ENCODE measurements at places on chromosomes 12 and 14. TPM values are rescaled to one million over a fixed set of nuclear protein-coding genes. Genes with fewer than 3 reads are reported as not detected.
A peak's percentile ranks its signal among the peaks of the same experiment; 100 is the strongest.

- no peaks in the 10 kb centered on the region for H3K27me3 ChIP-seq
- DNase-seq: no peak
- H3K4me3 ChIP-seq: no peak overlapping the region
- H3K27ac ChIP-seq: peak overlapping the region; percentile 10
These were observed 53.4 kb upstream of the MMP17 start for GRCh38 chr12:131774576-131775391.

GRCh38 chr12:122876731-122877130 lies 19.2 kb downstream of the VPS37B start:
- H3K27me3 ChIP-seq: no peaks in the 10 kb centered on the region
- no peaks in the 10 kb centered on the region for H3K36me3 ChIP-seq
- H3K4me3 ChIP-seq: no peak overlapping the region
- no peak for DNase-seq

DNA sequence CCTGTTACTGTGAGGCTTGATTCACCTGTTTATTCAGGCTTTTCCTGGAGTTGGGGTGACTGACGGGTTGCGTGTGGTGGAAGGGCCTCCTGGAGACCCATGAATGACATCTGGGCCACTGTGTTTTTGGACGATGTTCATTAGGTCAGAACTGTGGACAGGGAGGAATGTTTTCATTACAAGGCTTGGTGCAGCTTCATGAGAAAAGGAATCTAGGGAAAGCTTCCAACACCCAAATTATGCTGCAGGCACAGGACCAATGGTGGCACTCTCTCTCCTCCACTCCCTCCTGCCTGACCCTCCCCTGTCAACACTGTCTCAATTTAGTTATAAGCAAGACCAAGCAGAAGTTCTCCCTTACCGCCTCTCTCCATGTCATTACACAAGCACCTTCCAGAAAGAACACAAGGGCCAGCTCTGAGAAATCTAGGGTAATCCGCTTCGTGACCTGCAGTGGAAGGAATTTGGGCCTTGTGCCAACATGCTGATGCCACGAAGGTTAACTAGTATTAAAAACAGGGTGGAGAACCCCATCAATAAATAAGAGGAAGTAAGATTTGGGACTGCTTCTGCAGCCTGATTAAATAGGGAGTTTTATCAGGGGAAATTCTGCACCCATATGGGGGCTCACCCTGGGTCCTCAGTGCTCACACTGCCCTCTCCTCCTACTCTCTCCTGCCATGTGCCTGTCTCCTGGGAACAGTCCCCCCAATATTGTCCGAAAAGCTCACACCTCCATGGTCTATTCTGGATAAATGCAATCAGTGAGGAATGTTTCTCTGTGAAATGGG lies 200.3 kb downstream of the KTN1 start:
- H3K36me3 ChIP-seq: no peaks in the 10 kb centered on the region
- H3K4me1 ChIP-seq: peaks cover 19% of the 10 kb centered on the region
- peak overlapping the region; percentile 69 for H3K27ac ChIP-seq
- no peaks in the 10 kb centered on the region for H3K27me3 ChIP-seq
- DNase-seq: no peak

- H3K4me3 ChIP-seq: no peak overlapping the region
- DNase-seq: no peak
- H3K4me1 ChIP-seq: peaks cover 1% of the 10 kb centered on the region
- no peaks in the 10 kb centered on the region for H3K36me3 ChIP-seq
- H3K27me3 ChIP-seq: no peaks in the 10 kb centered on the region
- H3K27ac ChIP-seq: no peak overlapping the region
These were observed 9.1 kb downstream of the PTCSC3 start for GRCh38 chr14:36167431-36167830.

- DNase-seq: no peak
- H3K36me3 ChIP-seq: no peaks in the 10 kb centered on the region
- no peaks in the 10 kb centered on the region for H3K4me1 ChIP-seq
- no peak overlapping the region for H3K4me3 ChIP-seq
- no peaks in the 10 kb centered on the region for H3K27me3 ChIP-seq
- peak overlapping the region; percentile 51 for H3K27ac ChIP-seq
These were observed 33.1 kb downstream of the RERG start for GRCh38 chr12:15188127-15188526.

DNA sequence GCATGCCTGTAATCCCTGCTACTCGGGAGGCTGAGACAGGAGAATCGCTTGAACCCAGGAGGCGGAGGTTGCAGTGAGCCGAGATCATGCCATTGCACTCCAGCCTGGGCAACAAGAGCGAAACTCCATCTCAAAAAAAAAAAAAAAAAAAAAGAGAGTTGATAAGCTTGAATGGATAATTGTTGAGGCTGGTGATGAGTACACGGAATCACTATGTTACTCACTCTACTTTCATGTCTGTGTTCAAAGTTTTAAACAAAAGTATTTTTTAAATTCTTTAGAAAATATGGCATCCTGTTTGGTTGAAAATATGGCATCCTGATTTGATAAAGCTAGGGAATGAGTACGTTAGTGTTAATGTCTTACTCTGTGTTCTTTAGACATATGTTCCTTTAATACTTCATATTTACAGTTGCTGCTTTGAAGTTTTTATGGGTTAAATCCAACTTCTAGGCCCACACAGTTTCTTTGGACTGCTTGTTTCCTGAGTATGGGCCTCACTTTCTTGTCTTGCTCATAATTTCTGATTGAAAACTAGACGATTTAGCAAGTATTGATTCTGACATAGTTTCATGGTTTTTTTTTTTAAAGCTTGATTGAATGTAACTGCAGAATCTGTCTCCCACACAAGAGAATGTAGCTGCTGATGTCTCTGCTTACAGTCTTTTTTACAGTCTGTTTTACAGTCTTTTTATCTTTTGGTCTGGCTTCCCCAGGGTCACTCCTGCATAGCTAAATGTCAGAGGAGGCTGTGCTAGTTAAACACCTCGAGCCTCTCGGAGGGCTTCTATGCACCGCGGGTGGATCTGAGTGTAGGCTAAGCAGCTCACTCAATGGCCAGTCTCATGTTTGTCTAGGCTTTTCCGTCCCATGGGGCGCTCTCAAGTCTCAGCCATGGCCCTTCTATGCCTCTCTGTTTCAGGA lies 14.1 kb upstream of the FBLN5 start:
- no peaks in the 10 kb centered on the region for H3K36me3 ChIP-seq
- no peak overlapping the region for H3K4me3 ChIP-seq
- H3K4me1 ChIP-seq: no peaks in the 10 kb centered on the region
- H3K27ac ChIP-seq: no peak overlapping the region
- no peaks in the 10 kb centered on the region for H3K27me3 ChIP-seq

- DNase-seq: no peak
- no peak overlapping the region for H3K27ac ChIP-seq
- H3K4me3 ChIP-seq: no peak overlapping the region
- H3K27me3 ChIP-seq: no peaks in the 10 kb centered on the region
- H3K36me3 ChIP-seq: no peaks in the 10 kb centered on the region
- H3K4me1 ChIP-seq: no peaks in the 10 kb centered on the region
These were observed 104.3 kb upstream of the PPFIA2 start for GRCh38 chr12:81863406-81863805.

- no peak for DNase-seq
- no peaks in the 10 kb centered on the region for H3K36me3 ChIP-seq
- no peaks in the 10 kb centered on the region for H3K27me3 ChIP-seq
- H3K4me1 ChIP-seq: peaks cover 23% of the 10 kb centered on the region
- no peak overlapping the region for H3K27ac ChIP-seq
These were observed 43.2 kb upstream of the BMAL2 start for GRCh38 chr12:27289414-27289813.

- H3K27ac ChIP-seq: no peak overlapping the region
- H3K27me3 ChIP-seq: no peaks in the 10 kb centered on the region
- DNase-seq: no peak
- H3K36me3 ChIP-seq: no peaks in the 10 kb centered on the region
- H3K4me3 ChIP-seq: no peak overlapping the region
These were observed 57.8 kb upstream of the METAP2 start for GRCh38 chr12:95416111-95416636.

- H3K27ac ChIP-seq: no peak overlapping the region
- no peaks in the 10 kb centered on the region for H3K4me1 ChIP-seq
- no peak overlapping the region for H3K4me3 ChIP-seq
- no peaks in the 10 kb centered on the region for H3K27me3 ChIP-seq
- no peaks in the 10 kb centered on the region for H3K36me3 ChIP-seq
These were observed 1.4 kb downstream of the SERPINA9 start for GRCh38 chr14:94474581-94475031.

GRCh38 chr14:100413699-100414098 lies 90.6 kb downstream of the SLC25A47 start:
- H3K4me1 ChIP-seq: no peaks in the 10 kb centered on the region
- no peak overlapping the region for H3K27ac ChIP-seq
- no peaks in the 10 kb centered on the region for H3K36me3 ChIP-seq
- H3K27me3 ChIP-seq: no peaks in the 10 kb centered on the region

DNA sequence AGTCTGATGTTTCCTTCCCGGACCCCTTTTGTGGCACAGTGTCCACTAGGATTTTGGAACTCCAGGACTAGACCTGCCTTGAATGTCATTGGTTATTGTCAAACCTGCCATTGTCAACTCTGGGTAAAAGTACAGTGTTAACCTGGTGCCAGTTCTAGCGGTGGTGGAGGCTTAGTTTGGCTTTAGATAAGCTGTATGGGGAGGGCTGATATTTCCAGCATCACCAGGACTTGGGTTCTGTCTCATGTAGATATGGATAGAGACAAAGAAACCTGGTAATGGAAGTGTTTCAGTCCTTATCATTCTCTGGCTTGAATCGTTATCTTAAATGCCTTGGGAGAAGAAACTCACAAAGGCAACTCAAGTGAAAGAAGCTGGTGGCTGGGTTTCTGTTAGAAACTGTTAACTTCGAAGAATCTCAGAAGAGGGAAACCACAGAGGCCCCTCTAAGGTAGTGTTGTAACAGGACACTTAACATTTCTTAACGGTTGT lies 10.6 kb downstream of the CHST11 start:
- no peak for DNase-seq
- H3K27me3 ChIP-seq: no peaks in the 10 kb centered on the region
- H3K36me3 ChIP-seq: no peaks in the 10 kb centered on the region
- H3K4me1 ChIP-seq: peaks cover 16% of the 10 kb centered on the region
- no peak overlapping the region for H3K27ac ChIP-seq

DNA sequence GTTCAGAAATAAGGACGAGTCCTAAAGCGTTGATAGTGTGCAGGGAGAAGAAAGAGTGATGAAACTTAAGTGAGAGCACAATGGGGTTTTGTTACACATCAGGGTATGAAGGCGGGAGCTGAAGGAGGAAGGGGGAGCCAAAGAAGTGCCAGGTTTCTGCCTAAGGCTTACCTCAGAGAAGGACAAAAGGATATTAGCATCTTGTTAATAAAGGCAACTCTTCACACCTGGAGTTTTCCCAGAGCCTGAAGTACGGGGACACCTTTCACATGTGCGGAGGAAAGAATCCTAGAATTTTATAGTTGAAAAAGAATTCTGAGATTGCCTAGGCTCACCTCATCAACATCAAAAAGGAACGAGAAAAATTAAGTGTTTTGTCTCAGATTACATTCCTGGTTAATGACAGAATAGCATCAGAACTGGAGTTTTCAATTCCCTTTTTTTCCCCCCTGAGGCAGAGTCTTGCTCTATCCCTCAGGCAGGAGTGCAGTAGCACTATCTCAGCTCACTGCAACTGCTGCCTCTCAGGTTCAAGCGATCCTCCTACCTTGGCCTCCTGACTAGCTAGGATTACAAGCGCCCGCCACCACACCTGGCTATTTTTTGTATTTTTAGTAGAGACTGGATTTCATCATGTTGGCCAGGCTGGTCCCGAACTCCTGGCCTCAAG lies 2.2 kb upstream of the SAV1 start:
- no peak overlapping the region for H3K4me3 ChIP-seq
- H3K36me3 ChIP-seq: no peaks in the 10 kb centered on the region
- DNase-seq: no peak
- H3K4me1 ChIP-seq: no peaks in the 10 kb centered on the region
- no peaks in the 10 kb centered on the region for H3K27me3 ChIP-seq

DNA sequence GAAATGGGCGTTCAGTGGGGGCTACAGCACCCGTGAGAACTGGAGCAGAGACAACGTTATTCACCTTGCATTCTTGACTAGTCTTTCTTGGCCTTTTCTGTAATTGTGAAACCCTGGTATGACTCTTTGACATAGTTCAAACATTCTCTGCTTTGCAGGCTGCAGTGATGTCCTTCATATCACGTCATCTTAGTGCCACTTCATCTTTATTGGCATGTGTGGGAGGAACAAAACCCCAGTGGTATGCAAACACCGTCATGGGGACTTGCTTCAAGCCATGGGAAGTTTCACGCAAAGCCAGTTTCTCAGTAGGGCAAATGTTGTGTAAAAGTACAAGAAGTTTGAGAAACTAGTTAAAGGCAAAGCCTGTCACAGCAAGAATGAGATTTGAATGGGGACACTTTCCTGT lies 20.2 kb upstream of the DUSP16 start:
- peaks cover 14% of the 10 kb centered on the region for H3K4me1 ChIP-seq
- peak overlapping the region; percentile 56 for H3K27ac ChIP-seq
- no peak overlapping the region for H3K4me3 ChIP-seq
- no peaks in the 10 kb centered on the region for H3K36me3 ChIP-seq

- no peaks in the 10 kb centered on the region for H3K27me3 ChIP-seq
- no peak for DNase-seq
- no peak overlapping the region for H3K4me3 ChIP-seq
- H3K4me1 ChIP-seq: peaks cover 15% of the 10 kb centered on the region
These were observed 53.2 kb downstream of the TESC start for GRCh38 chr12:117046011-117046369.

DNA sequence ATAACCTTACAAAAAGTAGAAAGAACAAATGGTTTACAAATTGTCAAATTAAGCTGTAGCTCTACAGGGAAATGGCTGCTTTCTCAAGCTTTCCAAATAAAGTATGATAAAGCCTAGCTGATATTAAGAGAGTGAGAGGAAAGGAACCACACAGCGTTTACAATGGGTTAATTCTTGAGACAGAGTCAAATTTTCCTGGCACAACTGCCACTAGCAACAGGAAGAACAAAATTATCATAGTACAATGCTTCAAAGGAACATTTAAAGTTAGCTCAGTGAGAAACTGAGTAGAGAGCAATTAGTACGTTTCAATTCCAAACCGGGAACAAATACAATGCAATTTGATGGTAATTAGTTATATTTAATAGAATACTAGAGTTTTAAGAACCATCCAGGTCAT lies 116.0 kb downstream of the PPP1R12A start:
- H3K36me3 ChIP-seq: no peaks in the 10 kb centered on the region
- H3K27ac ChIP-seq: peak overlapping the region; percentile 45
- DNase-seq: no peak
- H3K4me3 ChIP-seq: no peak overlapping the region
- no peaks in the 10 kb centered on the region for H3K4me1 ChIP-seq
- H3K27me3 ChIP-seq: no peaks in the 10 kb centered on the region

DNA sequence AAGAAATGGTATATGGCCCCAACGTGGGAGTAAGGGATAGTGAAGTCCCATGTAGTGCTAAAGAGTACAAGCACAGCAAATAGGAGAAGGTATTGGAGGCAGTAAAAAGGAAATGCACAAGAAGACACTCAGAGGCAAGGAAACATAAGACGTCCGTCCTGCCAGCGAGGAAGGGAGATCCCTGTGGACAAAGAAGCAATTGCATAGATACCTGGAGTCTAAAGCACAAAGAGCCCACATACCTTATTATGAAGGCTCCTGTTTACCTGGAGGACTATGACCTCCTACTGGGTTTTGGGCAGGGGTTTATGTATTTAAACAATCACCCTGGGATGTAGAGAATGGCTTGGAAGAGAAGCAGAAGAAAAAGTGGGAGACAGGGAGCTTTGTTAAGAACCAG lies 341.2 kb upstream of the DCN start:
- no peaks in the 10 kb centered on the region for H3K4me1 ChIP-seq
- DNase-seq: no peak
- no peak overlapping the region for H3K27ac ChIP-seq
- H3K36me3 ChIP-seq: no peaks in the 10 kb centered on the region
- no peak overlapping the region for H3K4me3 ChIP-seq

The B4GALNT1 gene
- 0.19 TPM for total RNA-seq

The MGP gene
- total RNA-seq: 108 TPM

The TAOK3 gene
- total RNA-seq: 25.2 TPM

The GARIN6 gene
- not detected for total RNA-seq

The C12orf56 gene
- 1.6 TPM for total RNA-seq

The MYO1H gene
- 0.62 TPM for total RNA-seq

The GLS2 gene
- 10.5 TPM for total RNA-seq

The TMEM63C gene
- 9.7 TPM for total RNA-seq

The SIX6 gene
- total RNA-seq: not detected

The AQP2 gene
- total RNA-seq: not detected
